ENCODE measurements at places on chromosomes 12 and 14.

DNA sequence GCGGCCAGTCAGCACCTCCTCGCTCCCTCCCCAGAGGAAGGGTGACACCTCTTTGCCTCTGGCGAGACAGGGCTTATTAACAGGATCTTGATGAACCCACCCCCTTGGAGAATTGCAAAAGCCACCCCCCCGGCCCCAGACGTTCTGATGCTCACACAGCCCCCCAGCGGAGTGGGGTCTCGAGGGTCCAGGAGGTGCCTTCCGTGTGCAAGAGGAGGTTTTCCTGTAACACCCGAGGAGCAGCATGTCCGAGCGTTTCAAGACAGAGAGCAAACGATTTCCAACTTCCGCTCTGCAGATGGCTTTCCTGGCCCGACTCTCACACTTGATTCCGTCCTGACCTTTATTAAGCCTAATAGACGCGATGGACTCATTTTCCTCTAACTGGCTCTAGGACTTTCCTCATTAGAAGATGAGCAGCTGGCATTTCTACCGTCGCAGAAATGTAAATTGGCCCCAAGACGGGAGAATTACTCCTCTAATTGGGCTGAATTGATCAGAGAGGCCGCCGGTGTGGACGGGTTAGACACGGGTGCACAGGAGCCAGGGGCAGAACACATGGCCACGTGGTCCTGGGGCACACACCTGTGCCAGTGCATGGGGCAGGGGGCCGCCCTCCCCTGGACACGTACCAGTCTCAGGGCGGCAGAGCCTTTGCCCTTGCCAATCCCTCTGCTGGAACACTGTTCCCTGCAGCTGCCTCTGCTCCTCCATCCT, 84.4 kb downstream of the NOC4L start:
- no peak for DNase-seq

DNA sequence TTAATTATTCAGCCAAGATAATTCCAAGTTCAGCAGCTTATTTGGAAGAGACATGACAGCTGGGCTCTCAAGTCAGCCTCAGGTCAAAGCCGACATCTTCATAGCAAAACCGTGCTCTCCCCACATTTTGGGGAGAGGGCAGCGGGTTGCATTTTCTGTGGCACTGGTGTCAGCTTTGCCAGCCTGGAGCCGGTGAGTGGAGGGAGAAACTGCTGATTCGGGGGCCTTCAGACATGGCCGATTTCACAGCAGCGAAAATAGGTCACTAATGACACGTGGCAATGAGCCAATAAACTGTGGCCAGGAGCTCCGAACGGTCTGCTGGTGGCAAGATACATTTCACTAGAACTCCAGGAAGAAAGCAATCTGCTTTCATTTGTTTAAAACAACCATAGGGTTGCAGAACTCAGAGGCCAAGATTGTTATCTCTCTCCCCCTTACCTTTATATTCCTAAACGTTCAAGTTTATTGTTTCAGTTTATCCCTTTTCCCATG, 173.2 kb downstream of the CAND1 start:
- DNase-seq = peak; percentile 18

DNA sequence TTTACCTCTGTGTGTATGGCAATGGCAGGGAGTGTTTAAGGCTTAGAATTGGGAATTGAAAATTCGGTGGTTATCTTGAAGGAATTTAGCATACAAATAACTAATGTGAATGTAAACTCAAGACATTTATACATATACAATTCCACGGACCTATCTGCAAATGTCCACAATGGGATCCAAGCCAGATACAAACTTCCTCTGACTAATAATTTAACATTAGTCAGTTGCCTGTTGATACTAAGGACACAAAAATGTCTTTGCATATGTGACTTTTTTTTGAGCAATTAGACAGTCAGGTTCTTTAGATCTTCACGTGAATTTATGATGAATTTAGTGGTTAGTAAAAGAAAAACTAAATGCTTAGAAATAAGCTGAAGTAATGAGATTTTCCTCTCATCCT, 40.5 kb downstream of the ESR2 start:
- DNase-seq = no peak

GRCh38 chr14:88305528-88306322, 17.3 kb downstream of the KCNK10 start:
- DNase-seq = no peak

- DNase-seq = no peak
Measured at GRCh38 chr14:71190770-71191374, 283.6 kb downstream of the PCNX1 start.

- no peak for DNase-seq
Measured at GRCh38 chr12:41536813-41537490, 348.8 kb downstream of the PDZRN4 start.

GRCh38 chr14:71856199-71856919, 75.9 kb upstream of the RGS6 start:
- no peak for DNase-seq

DNA sequence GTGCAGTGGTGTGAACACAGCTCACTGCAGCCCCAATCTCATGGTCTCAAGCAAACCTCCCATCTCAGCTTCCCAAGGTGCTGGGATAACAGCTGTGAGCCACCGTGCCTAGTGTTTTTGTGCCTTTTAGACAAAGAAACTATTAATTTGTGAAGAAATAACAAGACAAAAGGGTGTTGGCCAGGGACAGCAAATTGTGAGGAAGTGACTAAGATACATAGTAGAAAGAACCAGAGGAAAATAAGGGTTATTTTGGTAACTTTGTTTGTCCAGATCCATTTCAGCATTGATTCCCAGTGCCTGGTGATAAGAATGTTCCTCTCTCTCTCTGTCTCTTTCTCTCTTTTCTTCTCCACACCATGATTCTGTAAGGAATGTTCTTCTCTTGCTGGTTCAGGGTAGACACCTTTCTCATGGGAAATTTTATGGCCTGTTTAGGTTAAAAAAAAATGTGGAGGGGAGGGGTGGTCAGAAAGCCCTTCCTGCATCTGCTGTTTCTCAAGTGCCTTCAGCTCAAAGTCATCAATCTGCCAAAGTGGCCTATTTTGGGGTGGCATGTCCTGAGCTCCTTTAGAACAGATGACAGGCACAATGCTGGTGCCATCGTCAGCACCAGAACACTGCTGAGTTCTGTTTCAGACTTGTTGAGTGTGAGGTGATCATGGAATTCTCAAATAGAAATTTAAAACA, 184.4 kb upstream of the EEA1 start:
- DNase-seq = no peak

- no peak for DNase-seq
Measured at GRCh38 chr14:64409126-64409920, 21.2 kb downstream of the MTHFD1 start.

DNA sequence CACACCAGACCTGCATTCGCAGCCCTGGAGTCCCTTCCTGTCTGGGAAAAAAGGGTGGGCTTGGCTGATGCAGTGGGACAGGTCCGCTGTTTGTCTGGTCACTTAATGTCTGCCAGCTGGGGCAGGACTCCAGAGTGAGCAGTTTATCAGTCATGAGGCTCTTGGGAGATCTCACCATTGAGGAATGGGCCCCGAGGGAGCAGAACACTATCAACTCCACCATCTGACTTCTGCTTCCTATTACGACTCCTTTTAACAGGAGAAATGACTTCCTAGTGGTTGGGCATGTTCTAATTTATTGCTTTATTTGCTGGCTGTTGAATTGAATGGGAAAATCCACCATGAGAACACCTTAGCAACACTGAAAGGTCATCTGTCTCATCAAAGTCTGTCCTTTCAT, 182.5 kb upstream of the RASSF8 start:
- DNase-seq = no peak

- no peak for DNase-seq
Measured at GRCh38 chr12:80099259-80099658, at the start of gene OTOGL. TSS of gene OTOGL (plus strand) at chr12:80099537. CDS start at chr12:80209432, 109,895 bp downstream.

DNA sequence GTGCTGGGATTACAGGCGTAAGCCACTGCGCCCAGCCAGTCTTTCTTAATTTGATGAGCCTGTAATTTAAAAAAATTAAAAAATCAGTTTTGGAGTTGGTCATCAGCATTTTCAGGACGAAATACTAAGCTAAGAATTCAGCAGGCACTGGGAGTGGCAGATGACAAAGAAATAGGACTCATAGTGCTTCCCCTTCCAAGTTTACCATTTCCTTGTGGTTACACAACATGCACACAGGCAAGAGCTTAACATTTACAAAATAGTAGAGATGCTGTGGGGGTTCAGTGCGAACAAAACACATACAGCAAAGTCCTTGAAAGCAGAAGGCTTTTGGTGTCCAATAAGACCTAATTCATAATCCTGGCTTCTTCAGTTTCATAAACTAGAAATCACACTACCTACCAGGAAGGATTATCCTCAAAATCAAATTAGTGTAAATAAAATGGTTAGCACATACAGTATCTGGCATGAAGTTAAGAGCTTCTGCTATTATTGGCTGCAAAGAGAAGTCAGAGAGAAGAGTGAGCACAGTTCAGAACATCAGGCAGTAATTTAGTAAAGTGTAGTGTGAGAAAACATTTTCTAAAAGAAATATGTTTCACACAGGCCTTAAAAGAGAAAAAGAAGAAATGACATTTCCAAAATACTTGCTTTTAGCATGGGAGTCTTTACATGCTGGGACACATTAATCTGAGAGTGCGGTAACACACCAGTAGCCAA, 22.2 kb upstream of the KIF21A start:
- no peak for DNase-seq

DNA sequence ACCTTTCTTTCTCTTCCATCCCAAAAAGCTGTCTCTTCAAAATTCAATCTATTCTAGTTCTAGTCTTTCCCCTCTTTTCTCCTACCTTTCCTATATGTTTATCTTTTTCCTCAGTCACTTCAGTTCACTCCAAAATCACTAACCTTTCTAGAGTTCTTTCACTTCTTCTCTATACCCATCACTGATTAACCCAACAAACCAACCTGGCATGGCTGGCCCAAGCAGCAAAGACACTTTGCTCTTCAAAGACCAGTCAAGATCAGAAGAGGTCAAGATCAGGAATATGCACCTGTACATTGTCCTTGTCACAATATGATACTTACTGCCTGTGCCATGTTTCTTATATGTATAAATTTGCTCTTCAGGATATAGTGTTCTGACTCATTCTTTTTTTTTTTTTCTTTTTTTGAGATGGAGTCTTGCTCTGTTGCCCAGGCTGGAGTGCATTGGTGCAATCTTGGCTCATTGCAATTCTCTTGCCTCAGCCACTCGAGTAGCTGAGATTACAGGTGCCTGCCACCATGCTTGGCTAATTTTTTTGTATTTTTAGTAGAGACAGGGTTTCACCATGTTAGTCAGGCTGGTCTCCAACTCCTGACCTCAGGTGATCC, 112.9 kb downstream of the C12orf42 start:
- DNase-seq = no peak

- no peak for DNase-seq
Measured at GRCh38 chr14:104144911-104145825, 6.8 kb downstream of the KIF26A start.

DNA sequence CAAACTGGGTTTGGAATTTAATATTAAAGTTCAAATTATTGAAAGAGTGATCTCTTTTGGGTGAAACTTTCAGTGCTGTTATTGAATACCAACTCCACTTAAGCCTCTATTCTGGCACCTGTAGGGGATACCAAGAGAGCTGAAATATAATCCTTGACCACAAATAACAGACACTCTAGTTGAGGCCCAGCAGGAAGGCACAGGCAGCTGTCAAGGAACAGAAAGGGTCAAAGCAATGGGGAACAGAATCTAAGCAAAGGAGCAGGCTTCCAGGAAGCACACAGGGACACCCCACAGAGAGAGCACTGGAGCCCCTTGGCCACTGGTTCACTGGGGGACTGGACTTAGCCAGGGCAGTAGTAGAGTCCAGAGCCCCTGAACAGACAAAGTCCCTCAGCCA, 120.9 kb upstream of the SFSWAP start:
- no peak for DNase-seq

DNA sequence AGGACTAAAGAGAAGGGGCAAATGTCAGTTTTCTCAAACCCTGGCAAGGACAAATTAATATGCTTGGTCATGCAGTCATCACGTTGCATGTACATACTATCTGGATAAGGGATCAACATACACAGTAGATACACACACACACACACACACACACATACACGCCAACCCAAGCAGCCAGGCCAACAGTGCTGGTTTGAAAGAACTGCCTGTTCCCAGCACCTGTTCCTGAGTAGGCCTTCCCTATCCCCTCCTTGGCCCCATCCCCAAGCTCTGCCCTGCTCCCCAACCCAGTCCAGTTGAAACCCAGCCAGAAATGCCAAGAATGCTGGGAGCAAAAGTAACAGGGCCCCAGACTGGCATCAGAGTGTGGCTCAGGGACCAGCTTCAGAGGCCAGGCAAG, 4.4 kb downstream of the ITGA7 start:
- no peak for DNase-seq

DNA sequence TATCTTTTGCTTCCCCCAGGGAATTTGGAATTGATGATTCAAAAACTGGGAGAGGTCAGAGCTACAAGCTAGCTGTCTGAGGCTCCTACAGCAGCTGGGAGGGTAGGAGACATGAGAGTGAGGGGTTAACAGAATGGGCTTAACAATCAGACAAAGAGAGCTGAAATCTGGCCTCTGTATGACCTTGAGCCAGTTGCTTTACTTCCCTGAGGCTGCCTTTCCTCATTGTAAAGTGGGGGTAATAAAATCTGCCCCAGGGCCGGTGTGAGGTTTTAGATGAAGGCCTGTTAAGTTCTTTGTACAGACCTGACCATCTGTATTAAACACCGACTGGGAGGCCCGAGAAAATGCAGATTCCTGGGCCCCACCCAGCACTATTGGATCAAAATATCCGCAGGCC, 164.3 kb upstream of the NOS1 start:
- no peak for DNase-seq

- DNase-seq = no peak
Measured at GRCh38 chr12:43827093-43827492, 8.8 kb upstream of the TMEM117 start.

DNA sequence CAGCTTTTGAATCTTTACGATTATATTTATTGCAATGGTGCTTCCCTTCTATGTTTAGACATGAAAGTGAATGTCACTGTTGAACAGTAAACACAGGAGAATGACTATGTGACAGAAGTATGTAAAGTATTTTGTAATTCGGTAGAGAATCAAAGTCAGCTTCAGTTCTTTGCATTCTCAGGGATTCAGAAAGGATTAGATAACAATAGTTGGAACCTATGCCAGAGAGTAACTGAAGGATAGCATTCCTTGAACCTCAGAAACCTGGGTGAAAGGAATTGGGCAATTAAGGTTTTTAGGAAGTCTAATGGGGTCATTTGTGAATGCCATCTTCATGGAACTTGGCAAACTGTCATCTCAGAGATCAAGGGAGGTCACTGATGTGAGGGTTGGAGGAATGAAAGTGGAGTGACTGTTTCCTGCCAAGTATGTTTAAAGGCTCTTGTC, 305.3 kb upstream of the DDHD1 start:
- DNase-seq = no peak

- no peak for DNase-seq
Measured at GRCh38 chr12:116087962-116088361, 189.5 kb downstream of the MED13L start.

GRCh38 chr14:77961847-77962580, 162.1 kb downstream of the ADCK1 start:
- no peak for DNase-seq

Data from D721Med (cell line).